ENCODE measurements at places on chromosomes 2 and 18.

DNA sequence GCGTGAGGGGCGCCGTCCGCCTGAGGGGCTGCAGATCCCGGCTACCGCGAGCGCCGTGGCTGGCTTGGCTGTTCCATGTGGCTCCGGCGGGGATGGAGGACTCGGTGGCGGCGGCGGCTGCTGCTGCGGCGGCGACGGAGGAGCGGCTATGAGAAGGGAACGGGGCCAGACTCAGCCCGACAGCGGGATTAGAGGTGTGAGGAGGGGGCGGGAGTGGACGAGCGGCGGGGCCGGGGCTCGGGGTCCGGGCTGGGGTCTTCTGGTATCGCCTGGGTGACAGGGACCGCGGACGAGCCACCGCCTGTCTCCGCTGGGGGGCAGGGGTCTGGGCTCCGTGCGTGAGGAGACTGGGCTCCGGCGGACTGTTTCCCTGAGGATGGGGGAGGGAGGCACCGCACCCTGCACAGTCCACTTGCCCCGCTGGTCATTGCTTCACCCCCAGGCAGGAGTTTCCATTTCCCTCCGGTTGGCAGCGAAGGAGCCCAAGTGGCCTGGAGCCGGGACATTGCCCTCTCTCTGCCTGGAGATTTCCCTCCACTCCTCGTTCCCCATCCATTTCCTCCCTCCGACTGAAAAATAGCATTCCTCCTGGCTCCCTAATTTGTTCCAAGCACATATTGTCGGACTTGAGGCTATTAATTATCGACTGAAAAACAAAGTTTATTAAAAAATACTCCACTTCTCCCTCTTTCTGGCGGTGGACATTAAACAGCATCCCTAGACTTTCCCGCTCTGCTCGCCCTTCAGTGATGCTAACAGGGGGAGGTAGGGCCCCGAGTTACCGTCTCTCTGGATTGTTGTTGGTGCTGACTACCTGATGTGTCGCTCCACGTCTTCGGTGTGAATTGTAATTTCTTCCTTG is 577 bp downstream of the EHBP1 start:
- DNase-seq, result no peak

- no peak for DNase-seq
These were observed 115.2 kb downstream of the LIPG start for GRCh38 chr18:49677081-49677480.

DNA sequence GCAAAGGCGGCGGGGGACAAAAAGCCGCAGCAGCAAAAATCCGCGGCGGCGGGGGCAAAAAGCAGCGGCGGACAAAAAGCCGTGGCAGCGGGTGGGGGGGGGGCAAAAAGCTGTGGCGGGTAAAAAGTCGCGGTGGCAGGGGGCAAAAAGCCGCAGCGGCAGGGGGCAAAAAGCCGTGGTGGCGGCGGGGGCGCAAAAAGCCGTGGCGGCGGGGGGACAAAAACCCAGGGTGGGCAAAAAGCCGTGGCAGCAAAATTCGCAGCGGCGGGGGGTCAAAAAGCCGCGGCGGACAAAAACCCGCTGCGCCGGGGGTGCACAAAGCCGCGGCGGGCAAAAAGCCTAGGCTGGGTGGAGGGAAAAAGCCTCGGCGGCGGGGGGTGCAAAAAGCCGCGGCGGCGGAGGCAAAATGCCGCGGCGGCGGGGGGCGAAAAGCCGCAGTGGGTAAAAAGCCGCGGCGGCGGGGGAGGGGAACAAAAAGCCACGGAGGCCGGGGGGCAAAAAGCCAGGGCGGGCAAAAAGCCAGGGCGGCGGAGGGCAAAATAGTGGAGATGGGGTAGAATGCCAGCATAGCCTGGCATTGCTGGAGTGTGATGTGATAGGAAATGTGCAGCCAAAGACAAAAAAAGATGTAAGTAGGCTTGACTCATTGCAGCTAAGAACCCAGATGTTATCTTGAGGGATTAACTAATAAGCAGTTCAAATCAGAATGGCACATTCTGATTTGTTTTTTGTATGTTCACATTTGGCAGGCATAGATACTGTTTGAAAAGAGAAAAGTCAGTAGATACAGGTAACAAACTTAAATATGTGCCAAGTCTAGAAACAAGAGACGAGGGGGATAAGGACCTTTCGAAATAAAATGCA is 1076.3 kb downstream of the RPIA start:
- no peak for DNase-seq

DNA sequence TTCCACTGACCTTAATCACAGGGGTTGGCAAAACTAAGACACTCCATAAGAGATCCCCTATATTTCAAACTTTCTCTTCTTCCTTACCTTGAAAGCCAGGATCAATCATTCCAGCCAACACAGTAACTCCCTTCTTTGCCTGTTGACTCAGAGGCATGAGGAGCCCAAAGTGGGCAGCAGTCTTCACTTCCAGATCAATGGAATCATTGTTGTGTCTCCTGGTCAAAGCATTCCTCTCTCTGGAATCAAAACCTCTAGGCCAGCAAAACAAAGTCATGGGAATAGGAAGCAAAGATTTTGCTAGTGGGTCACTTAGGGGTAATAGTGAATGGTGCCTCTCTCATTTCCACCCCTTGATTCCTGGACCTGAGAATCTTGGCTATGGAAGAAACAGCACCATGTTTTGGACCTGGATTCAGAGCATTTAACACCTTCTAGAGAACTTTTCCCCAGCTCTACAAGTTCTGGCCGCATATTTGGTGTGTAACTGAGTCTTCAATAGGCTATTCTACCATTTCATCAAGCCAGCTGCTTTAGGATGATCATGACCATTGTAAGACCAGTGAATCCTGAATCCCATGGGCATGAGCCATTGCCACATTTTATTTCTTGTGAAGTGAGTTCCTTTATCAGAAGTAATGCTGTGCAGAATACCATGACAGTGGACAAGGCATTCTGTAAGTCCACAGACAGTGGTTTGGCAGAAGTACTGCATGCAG is 65.7 kb upstream of the SERPINE2 start:
- no peak for DNase-seq

DNA sequence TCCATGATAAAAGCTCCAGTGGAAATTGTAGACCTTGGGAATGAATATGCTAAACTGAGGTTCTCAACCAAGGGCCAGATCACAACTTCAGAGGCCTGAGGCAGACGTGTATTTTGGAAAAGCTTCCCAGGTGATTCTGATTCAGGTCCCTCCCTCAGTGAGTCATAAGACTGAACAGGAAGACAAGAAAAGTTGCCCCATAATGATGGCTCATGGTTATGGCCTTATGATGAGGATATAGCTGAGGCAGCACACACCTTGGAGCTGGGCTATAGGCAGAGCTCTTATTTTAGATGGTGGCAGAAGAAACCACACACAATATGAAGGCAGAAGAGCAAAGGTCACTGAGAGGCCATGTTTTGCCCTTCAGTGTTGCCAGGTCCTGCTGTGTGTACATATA is 9.6 kb downstream of the ANTXR1 start:
- no peak for DNase-seq

DNA sequence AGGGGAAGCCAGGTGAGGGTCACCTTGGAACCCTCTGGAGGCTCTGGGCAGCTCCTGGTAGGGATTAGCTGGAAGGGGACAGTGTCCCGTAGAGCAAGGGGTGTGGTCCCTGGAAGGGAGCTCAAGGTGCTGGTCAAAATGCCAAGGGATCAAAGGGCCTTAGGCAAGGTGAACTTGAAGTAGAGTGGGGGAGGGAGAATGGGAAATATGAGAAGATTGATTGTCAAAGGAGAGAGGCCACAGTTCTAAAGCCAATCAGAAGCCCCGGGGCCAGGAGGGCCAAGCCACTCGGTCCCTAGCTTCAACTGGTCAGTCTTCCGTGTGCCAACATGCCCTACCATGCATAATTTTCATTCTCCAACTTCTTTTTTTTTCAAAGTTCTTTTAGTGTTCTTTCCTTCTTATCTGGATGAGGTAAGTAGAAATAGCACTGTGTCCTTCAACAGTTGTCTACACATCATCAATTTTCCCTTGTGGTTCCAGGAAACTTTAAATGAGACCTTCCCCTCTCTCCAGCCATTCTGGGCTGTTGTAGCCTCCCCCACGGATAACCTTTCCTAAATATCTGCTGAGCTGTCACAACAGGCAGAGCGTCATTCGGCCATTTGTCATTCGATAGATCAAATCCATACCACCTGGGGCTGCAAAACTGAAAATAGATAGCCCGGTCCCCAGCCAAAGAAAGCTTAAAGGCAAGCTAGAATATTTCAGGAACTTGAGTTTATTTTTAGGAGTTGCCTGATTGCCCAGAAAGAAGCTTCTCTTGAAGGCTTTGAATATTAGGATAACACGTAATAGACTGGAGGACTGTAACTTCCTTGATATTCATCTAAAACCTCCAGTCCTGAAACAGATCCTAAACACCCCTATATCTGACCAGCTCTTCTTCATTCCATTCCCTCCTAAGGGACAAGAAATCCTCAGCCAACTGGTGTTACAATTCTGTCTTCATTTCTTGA is 83.3 kb downstream of the ALPK2 start:
- no peak for DNase-seq

GRCh38 chr2:64670047-64670446 is 16.3 kb upstream of the SERTAD2 start:
- DNase-seq, result no peak

GRCh38 chr2:237075749-237076599 is 9.7 kb upstream of the COPS8 start:
- DNase-seq, result no peak

GRCh38 chr18:49976795-49977560 is 163.6 kb upstream of the ACAA2 start:
- DNase-seq, result no peak

- DNase-seq, result no peak
These were observed 31.9 kb upstream of the GPC1 start for GRCh38 chr2:240403396-240404104.

DNA sequence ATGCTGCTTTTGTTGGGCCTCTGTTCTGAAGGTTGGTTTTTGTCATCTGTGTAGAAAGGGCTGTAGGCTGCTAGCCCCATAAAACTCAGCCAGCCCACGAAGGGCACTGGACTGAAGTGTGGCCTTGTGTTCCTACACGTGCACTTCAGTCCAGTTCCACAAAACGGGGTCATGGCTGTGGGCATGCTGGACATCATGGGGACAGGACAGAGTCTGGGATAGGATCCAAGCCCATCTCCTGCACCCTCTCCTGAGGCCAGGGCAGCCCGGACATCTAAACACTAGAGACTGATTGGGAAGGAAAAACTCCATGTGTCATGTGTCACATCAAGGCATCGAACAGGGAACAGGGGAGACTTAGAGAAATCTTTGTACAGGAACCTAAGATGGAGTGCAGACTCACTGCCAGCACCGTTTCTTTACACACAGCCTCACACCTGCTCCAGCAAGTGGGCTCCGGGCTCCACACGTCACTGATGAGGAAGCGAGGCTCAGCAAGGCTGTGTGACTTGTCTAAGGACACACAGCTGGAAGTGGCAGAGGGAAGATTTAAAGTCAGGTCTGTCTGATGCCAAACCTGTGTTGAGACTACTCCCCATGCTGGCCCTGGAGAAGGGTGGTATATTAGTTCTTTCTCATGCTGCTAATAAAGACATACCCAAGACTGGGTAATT is 74.8 kb upstream of the BCL2L11 start:
- DNase-seq, result no peak

DNA sequence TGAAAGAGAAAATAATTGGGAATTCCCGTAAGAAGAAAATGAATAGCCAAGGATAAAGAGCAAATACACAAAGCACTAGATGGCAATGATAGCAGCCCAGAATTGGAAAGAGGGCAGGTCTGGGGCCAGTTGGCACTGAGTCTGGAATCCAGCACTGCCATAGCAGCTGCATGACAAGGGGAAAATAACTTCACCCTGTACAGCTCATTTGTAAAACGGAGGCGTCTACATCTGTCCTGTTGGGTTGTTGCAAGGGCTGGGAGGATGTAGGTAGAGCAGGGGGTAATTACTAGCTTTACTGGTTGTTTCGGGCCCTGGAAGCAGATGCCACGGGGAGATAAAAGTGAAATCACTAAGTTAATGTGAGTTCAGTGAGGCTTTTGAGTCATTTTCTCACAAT is 110.0 kb upstream of the RASGRP3 start:
- DNase-seq, result no peak

DNA sequence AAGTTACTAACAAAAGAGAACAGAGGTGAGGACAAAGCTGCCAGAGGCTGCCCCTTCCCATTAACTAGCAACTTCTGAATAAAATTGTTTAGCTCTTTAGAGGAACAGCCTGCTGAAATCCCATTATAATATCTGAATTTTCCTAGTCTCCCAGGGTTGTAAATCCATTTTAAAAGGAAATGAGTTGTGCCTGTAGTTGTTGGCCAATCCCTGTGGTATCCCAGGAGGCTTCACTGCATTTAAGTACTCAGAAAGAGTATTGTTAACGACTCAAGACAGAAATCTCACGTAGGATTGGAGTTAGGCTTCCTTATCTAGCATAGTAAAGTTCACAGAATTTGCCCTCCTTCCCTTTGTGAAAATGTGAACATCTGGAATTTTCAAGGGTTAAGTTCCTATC is 8.9 kb downstream of the LAPTM4A start:
- DNase-seq, result no peak

DNA sequence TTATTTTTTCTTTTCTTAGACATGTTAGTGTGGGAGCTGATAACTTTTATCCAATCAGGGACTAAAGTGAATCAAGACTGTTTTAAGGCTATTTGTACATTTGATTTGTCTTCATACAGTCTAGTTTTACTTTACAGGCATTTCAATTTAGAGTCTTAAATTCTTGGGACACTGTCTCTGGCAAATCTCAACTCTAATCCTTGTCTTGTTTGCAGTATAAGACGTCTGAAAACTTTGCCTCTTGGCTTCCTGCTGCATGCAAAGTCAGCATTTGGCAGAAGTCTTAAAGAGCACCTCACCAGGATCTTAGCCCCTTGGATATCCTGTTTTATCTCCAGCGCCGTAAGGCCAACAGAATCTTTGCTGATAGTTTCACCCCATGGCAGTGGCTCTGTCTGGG is 30.3 kb downstream of the SPOPL start:
- DNase-seq, result no peak

Data from stimulated activated CD4-positive, alpha-beta T cell treated with anti-CD3 and anti-CD28 coated beads, Interleukin-12 subunit alpha, Interleukin-12 subunit beta, amount 100 ng/mL, for 48 hours (primary cell).